ENCODE measurements at places on chromosomes 4 and X.

GRCh38 chr4:98908703-98909262 lies 20.1 kb downstream of the EIF4E start:
- no peak for DNase-seq

DNA sequence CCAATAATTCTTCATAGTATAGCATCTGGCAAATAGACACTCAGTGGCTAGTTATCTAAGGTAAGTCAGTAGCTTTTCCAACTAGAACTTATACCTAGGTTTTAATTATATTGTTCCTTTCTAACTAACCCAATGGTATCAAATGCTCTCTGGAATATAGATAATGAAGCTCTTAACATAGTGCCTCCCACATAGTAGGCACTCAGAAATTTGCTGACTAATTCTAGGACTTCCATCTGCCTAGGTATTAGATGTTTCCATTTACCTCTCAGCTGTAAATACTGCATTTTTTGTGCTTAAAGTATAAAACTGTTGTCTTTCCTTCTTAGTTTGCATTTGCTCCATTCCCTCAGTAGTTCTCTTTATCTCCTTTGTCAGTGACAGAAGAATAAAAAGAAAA lies 214.3 kb upstream of the SPRY1 start:
- no peak for DNase-seq

GRCh38 chrX:119427024-119427794 lies 28.1 kb downstream of the SLC25A43 start:
- DNase-seq, result no peak

DNA sequence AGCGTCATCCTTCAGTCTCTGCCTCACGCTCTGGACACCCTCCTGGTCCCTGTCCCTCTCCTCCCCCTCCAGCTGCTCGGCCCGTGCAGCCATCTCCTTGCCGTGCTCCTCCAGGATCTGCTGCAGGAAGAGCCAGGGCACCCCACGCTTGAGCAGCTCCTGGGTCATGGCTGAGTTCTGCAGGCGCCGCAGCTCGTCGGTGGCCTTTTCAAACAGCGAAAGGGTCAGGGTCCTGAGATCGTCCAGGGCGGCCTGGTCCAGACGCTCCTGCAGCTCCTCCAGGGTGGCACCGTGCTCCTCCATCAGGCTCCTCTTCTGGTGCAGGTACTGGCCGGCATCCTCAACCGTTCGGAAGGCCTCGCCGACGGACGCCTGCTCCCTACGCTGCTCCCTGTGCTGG lies 85.8 kb downstream of the EVC2 start:
- DNase-seq, result no peak

DNA sequence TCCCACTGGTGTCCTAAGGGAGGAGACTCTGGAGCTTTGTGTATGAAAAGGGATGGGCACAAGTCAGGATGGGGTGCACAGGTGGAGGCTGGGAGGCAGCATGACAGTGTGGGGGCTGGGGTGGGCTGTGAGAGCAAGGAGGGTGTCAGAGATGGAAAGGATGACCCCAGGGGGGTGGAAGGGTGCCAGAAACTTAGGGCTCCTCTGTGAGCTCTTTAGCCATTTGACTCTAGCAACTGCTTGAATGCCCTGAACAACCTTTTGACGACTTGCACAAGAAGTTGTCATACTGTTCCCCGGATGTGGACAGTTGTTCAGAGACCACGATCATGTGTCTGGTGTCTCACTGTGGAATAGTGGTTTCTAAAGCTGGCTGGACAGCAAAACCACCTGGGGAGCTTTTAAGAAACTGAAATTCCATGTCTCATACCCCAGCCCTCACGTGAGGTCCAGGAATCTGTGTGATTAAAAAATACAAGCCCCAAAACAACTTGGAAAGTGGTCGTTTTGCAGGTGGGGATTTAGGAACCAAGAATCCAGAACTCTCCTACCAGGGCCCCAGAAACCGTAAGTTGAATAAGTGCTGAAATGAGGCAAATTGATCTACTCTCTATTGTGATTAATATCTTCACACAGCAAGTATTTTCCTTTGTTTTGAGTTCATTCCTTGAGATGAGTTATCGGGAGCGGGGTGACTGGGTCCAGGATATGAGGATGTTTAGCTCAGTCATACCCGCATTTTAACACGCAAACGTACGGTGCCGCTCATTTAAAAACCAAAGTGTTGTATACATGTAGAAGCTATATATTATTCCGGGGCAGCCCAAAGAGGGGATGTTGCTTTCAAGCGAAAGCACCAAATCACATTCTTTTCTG lies 3.4 kb downstream of the RHOH start:
- DNase-seq, result no peak

Data from ureter (tissue), 1 donor.